Stimulated activated CD4-positive, alpha-beta T cell treated with anti-CD3 and anti-CD28 coated beads, TNF-alpha, amount 100 ng/mL, for 24 hours (primary cell): ENCODE measurements at places on chromosomes 16 and 17.

GRCh38 chr17:6599364-6599763 lies 41.1 kb downstream of the KIAA0753 start:
- DNase-seq, result no peak

- no peak for DNase-seq
Observed at GRCh38 chr16:66574531-66574930, 4.7 kb upstream of the CMTM2 start.

- peak; percentile 26 for DNase-seq
Observed at GRCh38 chr17:9959377-9959981, 54.4 kb upstream of the RCVRN start.

DNA sequence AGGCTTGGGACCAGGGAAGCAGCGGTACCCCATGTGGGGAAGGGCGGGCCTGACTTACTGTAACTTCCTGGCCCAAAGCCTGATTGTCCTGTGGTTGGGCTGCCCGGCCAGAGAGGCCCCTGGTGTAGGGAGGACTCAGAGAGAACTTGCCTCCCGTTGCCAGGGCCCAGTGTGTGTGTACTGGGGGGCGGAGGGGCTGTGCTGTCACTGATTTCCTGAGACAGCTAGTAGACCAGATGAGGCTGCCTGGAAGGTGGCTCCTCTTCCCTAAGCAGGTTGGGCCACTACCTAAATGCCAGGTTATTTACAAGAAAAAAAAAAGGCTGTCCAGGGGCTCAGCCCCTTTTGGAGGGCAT lies 16.7 kb downstream of the SOCS3 start:
- DNase-seq, result no peak

GRCh38 chr17:19671433-19671832 lies 22.9 kb downstream of the ALDH3A2 start:
- DNase-seq, result no peak

GRCh38 chr17:9004132-9004960 lies 17.0 kb upstream of the NTN1 start:
- no peak for DNase-seq

GRCh38 chr17:45430738-45431530 lies 1.7 kb downstream of the ARHGAP27 start:
- DNase-seq, result no peak

- no peak for DNase-seq
Observed at GRCh38 chr17:61261001-61261637, 138.5 kb upstream of the TBX2 start.

- no peak for DNase-seq
Observed at GRCh38 chr17:19410875-19411620, at the start of gene RNF112. Gene RNF112, plus strand, starts transcription at chr17:19411232. Its CDS starts 177 bp downstream, at chr17:19411409.

DNA sequence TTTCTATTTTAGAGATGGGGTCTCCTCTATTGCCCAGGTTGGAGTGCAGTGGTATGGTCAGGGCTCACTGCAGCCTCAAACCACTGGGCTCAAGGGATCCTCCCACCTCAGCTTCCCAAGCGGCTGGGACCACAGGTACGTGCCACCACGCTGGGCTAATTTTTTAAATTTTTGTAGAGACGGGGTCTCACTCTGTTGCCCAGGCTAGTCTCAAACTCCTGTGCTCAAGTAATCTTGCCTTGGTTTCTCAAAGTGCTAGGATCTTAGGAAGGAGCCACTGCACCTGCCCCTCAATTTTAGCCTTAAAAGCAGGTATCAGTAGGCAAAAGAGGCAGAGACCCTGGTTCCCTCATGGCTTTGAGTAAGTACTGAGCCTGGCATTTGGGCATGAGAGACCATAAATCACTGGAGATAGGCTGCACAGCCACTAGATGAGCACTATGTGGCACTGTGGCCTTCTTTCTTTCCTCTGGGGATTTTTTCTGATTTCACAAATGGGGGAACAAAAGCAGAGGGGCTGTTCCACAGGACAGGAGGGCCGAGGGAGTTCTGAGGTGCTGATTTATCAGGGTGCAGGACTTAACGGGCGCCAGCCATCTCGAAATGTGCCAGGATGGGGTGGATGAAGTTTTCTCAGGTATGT lies 82.2 kb downstream of the PLXDC1 start:
- DNase-seq, result no peak

GRCh38 chr16:67543036-67543435 lies 14.4 kb downstream of the RIPOR1 start:
- no peak for DNase-seq

DNA sequence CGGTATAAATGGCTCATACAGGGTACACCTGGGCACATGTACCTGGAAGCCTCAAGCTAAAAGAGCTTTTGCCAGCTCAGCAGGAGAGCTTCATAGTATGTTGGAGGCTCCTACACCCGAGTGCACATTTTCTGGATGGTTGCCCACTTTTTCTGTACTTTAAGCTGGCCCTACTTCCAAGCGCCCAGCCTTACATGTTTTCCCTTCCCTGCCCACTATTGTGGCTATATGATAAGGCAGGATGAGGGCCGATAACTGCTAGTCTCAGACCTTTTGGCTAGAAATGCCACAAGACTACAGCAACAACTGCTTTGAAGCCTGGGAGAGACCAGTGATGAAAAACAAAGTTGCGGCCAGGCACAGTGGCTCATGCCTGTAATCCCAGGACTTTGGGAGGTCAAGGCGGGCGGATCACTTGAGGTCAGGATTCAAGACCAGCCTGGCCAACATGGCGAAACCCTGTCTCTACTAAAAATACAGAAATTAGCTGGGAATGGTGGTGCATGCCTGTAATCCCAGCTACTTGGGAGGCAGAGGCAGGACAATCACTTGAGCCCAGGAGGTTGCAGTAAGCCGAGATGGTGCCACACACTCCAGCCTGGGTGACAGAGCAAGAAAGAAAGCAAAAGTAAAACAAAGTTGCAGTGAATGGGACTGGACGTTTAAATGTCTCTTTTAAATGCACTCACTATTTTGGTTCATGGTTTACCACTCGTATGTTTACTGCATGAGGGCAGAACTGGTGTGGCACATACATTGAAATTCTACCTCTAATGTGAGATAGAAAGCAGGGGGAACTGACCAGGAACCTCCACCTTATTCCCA lies 14.2 kb upstream of the MARCHF10 start:
- DNase-seq, result no peak

DNA sequence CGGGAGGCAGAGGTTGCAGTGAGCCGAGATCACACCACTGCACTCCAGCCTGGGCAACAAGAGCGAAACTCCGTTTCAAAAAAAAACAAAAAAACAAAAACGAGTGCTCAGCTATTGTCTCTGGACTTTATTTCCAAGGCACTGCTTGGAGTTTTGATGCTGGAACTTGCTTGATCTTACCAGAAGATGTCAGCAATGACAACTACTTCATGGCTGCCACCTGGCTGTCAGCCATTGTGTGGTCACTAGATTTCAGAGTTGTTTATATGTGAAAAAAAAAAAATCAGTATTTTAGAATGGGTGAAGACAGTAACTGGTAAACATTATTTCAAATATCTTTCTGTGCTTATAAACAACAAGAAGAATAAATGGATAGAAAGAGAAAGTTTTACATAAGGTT lies 26.3 kb upstream of the OR4D1 start:
- DNase-seq, result no peak

GRCh38 chr16:21084631-21085225 lies 65.9 kb downstream of the DNAH3 start:
- DNase-seq, result no peak

DNA sequence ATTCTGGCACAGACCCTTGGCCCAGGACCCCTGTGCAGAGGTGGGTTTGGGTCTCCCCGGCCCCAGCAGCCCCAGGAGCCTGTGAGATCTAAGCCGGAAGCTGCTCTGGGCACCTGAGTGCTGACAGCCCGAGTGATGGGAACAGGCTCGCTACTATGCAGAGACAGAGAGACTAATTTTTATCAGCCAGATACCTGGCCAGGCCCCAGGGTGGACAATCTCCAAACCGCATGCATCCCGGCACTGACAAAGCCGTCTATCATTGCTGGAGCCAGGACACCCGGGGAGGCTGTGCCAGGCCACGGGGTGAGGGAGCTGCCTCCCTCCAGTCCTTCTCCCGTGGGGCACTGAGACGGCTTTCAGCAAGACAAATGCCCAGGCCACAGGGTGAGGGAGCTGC lies 25.0 kb downstream of the CBFA2T3 start:
- no peak for DNase-seq

- DNase-seq, result no peak
Observed at GRCh38 chr16:81627024-81627423, 152.1 kb upstream of the PLCG2 start.

- no peak for DNase-seq
Observed at GRCh38 chr17:38604479-38605403, 1.0 kb downstream of the SRCIN1 start.

GRCh38 chr16:27154705-27155521 lies 48.4 kb upstream of the KDM8 start:
- DNase-seq, result peak; percentile 51

DNA sequence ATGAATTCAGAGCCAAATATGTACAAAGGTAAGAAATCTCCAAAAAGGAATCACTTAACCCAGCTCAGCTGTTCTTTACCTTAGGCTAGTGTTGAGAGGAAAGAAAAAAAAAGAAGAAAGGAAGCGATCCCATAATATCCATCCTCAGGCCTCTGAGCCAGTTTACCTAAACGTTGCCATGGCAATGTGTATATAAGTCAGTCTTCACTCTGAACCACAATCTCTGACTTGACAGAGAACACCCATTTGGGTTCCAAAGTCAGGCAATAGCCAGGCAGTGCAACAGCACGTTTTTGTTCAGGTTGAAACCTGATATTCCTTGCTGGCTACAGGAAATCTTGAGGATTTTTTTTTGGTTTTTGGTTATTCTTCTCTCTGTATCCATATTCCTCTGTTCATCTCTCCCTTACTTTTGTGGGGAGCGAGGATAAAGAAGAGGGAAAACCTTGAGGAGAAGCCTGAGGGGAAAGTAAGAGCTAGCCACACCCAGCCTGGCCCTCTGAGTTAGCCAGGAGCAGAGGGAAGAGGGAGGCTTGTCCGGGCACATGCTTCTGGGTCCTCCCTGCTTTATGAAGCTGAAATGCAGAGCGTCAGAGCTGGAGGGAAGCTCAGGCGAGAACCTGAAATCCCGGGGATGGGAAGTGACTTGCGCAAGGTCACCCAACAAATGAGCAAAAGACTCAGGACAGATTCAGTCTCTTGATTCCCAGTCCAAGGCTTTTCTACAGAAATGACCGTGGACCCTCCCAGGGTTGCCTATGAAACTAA lies 152.7 kb downstream of the SOX9 start:
- no peak for DNase-seq

- DNase-seq, result no peak
Observed at GRCh38 chr17:5049314-5049841, 14.2 kb upstream of the SLC52A1 start.

DNA sequence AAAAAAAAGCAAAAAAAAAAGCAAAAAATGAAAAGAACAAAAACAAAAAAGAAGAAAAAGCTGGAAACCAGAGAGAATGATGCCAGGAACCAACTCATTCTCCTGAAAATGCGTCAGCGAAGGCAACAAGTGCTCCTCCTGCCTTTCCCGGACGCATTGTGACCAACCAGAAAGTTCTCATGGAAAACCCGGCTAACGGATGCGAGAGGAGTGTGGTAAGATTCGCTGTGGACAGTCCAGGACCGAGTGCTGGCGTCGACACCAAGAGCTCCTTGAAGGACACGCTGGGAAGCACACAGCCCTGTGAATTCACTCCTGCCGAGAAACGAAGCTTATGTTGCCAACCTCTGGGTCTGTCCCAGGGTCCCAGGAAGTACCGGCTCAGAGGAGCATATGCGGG lies 43.4 kb downstream of the METRNL start:
- DNase-seq, result no peak

- DNase-seq, result no peak
Observed at GRCh38 chr17:78558181-78558850, 18.9 kb downstream of the DNAH17 start.

GRCh38 chr17:77724876-77725615 lies 233.5 kb upstream of the TNRC6C start:
- no peak for DNase-seq

GRCh38 chr17:18008496-18009268 lies 30.3 kb downstream of the ATPAF2 start:
- no peak for DNase-seq

DNA sequence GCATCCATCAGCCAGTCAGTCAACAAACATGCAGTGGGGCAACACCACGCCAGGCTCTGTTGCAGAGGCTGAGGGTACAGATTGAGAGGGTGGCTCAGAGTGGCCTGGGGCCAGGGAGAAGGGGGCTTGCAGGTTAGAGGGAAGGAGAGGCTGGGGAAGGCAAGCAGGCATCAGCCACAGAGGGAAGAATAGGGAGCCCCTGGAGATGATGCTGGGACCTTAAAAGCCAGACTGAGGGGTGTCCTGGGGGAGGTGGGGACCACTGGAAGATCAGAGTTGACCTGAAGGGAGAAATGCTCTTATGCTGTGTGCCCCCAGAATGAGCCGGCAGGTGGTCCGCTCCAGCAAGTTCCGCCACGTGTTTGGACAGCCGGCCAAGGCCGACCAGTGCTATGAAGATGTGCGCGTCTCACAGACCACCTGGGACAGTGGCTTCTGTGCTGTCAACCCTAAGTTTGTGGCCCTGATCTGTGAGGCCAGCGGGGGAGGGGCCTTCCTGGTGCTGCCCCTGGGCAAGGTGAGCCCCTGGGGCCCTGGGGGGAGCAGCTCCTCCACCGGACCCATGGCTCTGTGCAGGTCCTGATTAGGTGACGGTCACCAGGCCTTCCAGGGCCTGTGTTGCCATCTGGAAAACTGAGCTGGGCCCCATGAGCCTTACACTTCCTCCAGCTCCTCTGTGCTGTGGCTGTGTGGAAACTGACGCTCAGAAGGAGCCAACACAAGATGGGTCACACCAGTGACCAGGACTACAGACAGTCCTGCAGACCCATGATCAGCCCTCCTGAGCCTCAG lies 1.7 kb downstream of the CORO1A start:
- peak; percentile 42 for DNase-seq
